ENCODE measurements at places on chromosomes 4 and X.

GRCh38 chrX:361231-362145, 25.2 kb downstream of the PPP2R3B start:
- DNase-seq = no peak

GRCh38 chrX:39487166-39487968, 610.4 kb downstream of the BCOR start:
- no peak for DNase-seq

GRCh38 chr4:101035487-101035886, 311.8 kb downstream of the PPP3CA start:
- DNase-seq = no peak

DNA sequence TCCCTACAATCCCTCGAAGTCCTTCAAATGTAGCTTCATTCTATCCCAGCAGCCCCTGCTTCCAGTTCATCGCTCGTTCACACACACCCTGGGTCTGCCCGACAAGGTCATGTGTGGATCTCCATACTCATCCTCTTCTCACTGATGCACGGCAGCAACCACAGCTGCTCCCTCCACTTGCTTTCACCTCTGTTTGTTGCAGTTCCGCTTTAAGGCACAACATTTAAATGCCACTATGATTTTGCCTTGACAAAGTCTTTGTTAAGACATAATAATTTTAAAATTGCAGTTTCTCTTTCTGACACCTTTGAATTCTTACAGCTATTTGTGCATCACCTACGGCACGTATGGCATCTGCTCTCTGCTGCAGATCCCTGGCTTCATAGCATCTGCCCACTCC, 1.8 kb downstream of the ODAPH start:
- DNase-seq = no peak

DNA sequence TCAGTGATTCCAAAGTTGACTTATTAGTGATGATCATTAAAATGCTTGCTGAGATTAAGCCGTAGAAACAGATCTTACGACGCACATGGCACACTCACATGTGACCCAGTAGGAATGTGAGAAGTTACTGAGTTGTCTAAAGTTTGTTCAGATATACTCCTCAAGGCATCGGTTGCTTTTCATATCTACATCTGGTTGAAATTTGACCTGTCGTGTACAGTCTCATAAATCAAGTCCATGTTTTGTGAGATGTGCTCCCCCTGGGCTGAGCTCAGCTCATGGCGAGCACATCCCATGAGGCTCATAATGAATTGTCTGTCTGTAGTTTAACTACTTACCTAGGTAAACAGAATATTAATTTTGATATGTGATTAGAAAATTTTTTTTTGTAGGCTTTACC, 67.0 kb downstream of the TNIP2 start:
- DNase-seq = no peak

GRCh38 chr4:14831416-14831815, 170.9 kb upstream of the CPEB2 start:
- no peak for DNase-seq

GRCh38 chr4:155999725-156000124, 46.1 kb upstream of the CTSO start:
- DNase-seq = no peak

DNA sequence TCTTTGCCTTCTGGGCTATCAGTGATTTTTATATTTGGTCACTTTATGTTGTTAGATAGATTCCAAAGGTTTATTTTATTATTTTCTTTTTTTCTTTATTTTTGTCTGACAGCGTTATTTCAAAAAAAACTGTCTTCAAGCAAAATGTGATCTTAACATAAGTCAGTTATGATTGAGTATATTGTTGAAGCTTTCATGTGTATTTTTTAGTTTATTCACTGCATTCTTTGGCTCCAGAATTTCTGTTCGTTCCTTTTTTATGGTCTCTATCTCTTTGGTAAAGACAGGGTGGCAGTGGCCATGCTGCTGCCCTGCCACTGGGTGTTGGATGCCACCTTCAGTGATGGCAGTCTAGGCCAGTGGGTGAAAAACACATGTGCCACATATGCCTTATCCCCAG, at the start of gene MAGEC3:
TSS of gene MAGEC3 (plus strand) at position 301 of the 400 bp plus-strand sequence. CDS start at position 301, 0 bp downstream.
- DNase-seq = no peak

DNA sequence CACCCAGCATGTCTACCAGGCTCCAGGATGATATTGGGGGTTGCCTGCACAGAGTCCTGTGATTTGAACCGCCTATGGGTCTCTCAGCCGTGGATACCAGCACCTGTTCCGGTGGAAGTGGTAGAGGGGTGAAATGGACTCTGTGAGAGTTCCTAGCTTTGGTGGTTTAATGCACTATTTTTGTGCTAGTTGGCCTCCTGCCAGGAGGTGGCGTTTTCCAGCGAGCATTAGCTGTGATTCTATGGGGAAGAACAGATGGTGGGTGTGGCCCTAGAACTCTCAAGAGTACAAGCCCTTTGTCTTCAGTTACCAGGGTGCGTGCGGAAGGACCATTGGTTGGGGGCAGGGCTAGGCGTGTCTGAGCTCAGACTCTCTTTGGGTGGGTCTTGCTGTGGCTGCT, 316.9 kb upstream of the AMOT start:
- DNase-seq = no peak

GRCh38 chr4:48388525-48389154, 47.3 kb downstream of the SLAIN2 start:
- DNase-seq = no peak

GRCh38 chr4:170336238-170336775, 246.6 kb upstream of the AADAT start:
- no peak for DNase-seq

DNA sequence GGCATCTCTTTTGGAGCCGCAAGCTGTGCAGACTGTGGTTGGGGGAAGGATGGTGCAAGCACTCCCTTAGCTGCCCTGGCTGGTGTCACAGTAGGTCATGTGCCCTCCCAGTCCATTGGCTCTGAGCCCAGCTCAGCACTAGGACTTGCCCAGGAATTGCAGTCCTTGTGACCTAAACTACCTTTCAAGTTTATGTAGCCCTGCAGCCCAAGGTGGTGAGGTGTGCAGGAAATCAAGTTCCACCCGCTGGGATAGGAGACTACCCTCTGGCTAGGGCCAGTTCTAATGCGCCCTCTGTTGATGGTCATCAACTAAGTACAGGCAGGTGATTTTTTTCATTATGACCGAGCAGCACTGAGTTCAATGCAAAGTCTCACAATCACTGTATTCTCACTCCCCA, 335.2 kb downstream of the UBE2NL start:
- no peak for DNase-seq

- no peak for DNase-seq
Observed at GRCh38 chr4:142021181-142021580, 384.8 kb downstream of the IL15 start.

DNA sequence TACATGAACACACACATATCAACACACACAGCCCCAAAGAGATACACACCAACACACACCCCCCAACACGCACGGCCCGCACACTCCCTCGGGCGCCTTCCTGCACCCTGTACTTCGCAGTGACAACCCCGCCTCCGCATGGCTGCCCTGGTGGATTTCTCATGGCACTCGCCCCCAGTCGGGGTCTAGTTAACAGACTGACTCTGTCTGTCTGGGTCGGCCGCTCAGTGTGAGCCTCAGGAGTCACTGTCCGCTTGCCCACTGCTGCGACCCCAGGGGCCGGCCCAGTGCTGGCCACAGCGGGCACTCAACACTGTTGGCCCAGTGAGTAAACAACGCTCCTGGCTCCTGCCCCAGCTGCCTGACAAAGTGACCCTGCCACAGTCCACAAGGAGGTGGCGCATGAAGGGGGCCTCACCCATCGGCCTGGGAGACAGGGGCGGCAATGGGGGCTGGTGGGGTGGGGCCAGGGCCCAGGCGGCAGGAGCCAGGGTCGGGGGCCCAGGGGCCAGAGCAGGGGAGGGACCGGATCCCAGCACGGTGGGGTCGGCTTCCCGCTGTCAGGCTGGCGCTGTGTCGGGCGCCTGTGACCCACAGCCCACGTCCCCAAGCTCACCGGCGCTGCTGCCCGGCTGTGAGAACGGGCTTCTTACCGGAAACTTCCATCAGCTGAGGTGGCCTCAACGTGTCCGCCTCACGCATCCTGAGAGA, 40.2 kb upstream of the MAN2B2 start:
- no peak for DNase-seq

Measured in tibial artery (tissue), 4 donors.